Gastrocnemius medialis (tissue), 4 donors: ENCODE measurements at places on chromosomes 7 and 10. TPM values are rescaled to one million over a fixed set of nuclear protein-coding genes. Genes with fewer than 3 reads are reported as not detected.

DNA sequence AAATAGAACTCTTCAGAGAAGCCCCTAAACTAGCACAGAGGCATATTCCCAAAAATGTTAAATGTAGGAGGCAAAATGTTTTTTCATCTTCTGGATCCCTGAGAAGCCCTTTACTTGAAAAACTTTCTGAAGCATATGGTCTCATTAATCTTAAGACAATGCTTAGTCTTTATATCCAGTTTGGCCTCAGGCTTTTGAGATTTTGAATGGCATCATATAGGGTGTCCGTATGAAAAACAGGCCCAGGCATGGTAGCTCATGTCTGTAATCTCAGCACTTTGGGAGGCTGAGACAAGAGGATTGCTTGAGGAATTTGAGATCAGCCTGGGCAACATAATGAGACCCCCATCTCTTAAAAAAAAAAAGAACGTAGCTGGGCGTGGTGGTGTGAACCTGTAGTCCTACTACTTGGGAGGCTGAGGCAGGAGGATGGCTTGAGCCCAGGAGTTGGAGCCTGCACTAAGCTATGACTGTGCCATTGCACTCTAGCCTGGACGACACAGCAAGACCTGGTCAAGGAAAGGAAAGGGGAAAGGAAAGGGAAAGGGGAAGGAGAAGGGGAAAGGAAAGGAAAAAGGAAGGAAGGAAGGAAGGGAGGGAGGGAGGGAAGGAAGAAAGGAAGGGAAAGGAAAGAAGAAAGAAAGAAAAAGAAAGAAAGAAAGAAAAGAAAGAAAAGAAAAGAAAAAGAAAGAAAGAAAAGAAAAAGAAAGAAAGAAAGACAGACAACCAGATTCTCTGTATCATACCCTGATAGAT lies 119.4 kb downstream of the CDK6 start:
- no peak for DNase-seq

DNA sequence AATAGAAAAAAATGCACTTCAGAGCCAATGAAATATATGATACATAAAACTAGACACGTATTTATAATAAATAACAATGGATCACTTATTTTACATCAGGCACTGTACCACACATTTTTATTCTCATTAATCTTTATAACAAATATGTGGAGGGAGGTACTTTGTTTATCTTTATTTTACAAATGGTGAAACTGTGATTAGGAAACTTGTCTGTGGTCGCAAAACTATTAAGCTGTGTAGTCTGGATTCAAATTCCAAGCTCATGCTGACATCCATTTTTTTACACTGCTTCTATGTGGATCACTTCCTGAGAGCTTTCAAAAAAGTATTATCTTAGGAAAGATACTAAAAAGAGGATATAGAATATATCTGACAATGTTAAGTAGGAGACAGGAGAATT lies 978.6 kb downstream of the SORCS1 start:
- DNase-seq = no peak

Gene OR13A1
- total RNA-seq = not detected

Gene HDAC9
- total RNA-seq = 3.0 TPM

GRCh38 chr7:75884476-75884875 lies 5.6 kb downstream of the RHBDD2 start:
- no peak for DNase-seq
